Stimulated activated CD8-positive, alpha-beta memory T cell treated with anti-CD3 and anti-CD28 coated beads, Interleukin-4, amount 100 ng/mL, for 1 hour (primary cell): ENCODE measurements at places on chromosomes 13 and 19.

DNA sequence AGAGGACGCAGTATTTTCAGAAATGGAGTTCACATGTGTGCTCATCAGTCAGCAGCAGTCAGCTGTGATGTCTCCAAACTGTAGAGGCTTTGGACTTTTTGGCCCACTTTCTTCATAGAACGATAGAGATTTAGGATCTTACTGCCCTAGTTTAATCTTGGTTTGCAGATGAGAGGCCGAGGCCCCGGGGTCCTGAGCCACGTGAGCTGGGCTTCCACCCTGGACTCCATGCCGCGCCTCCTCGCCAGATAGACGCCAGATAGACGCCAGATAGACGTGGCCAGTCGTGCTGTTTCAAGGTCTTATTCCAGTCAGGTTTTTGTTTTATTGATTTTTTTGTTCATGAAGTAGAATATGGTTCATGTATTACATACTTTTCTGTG lies 11.7 kb upstream of the MCF2L start:
- DNase-seq: no peak

- no peak for DNase-seq
Observed at GRCh38 chr13:44230071-44230470, 143.6 kb upstream of the SERP2 start.

DNA sequence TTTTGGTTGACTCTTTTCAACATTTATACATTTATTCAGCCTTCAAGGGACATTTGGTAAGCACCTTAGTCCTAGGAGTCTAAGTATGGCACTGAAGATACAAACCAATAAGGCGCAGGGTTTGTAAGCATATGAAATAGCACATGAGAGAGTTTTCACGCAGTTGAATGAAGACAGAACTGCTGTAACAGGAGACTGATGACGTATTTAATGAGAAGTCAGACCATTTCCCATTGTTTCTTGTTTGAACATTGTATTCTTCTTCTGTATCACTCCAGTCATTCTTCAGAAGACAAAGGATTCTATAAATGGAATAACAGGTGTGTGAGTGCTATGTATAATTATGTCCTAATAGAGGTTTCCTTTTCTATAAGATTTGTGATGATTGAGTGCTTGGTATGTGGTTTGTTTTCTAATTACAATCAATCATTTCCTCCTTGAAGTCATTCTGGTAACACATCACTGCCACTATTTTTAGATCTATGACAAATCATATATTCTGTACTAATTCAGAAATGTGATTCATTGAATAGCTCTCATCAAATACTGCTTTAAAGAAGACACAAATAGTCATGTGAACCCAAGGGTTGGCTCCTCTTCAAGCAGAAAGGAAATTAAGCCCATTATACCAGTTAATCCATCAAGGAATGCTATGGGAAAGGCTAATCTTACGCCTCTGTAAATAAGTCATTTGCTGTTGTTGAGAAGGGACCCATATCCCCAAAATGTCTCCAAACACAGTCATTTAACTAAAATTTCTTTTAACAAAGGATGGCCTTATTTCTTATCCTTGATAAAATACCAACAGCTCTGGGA lies 222.8 kb upstream of the NBEA start:
- DNase-seq: no peak

DNA sequence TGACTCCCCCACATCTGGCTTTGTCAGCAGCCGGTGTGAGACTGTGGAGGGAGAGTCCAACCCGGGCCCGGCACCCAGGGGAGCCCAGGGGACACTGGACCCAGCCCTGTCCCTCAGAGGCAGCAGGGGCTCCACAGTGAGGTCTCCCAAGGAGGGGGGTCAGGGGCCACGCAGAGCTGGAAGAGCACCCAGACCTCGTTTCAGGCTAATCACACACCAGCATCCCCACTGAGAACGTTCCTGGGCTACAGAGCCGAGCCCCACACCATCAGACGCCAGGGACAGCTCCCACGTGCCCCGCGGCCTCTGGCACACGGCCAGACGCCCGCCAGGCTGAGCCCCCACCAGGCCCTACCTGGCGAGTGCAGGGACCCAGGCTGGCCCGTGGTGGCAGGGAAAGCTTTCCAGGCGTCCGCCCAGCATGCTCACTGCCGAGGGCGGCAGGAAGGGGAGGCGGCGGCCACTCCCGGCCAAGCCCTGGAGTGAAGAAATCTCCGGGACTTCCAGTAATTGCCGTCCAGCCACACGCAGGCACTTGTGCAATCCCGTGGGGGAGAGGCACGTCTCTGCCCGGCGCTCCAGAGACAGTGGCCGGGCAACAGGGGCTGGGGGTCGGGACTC lies 19.2 kb downstream of the SBNO2 start:
- DNase-seq: no peak

DNA sequence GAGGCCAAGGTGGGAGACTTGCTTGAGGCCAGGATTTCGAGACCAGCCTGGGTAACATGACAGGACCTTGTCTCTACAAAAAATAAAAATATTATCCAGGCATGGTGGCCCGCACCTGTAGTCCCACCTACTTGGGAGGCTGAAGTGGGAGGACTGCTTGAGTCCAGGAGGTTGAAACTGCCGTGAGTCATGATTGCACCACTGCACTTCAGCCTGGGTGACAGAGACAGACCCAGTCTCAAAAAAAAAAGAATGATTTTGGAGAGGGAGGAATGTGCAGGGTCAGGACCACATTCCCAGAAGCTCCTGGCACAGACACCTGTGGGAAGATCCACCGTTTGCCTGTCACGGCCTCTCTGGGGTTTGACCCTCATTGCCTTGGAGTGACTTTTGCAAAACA lies 9.3 kb upstream of the BAX start:
- DNase-seq: no peak

- DNase-seq: no peak
Observed at GRCh38 chr19:31269425-31270127, 79.7 kb downstream of the TSHZ3 start.
